ENCODE measurements at places on chromosomes 5 and 9.

DNA sequence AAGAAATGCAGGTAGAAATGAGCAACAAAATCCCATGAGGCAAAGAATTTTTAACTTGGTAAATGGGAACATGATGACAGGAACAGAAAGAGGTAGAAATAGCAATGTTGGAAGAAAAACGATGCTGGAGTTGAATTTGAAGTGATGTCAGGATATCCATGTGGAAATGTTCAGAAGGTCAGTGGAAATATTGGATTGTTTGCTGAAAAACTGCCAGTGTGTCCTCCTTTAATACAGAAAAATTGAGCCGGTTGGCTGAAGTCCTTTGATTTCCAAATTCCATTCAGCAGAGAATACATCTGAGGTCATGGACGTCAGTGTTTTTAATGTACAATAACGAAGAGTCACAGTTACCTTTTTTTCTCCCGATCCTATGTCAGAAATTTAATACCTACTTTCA is 110.0 kb upstream of the DMAC1 start:
- DNase-seq = no peak

DNA sequence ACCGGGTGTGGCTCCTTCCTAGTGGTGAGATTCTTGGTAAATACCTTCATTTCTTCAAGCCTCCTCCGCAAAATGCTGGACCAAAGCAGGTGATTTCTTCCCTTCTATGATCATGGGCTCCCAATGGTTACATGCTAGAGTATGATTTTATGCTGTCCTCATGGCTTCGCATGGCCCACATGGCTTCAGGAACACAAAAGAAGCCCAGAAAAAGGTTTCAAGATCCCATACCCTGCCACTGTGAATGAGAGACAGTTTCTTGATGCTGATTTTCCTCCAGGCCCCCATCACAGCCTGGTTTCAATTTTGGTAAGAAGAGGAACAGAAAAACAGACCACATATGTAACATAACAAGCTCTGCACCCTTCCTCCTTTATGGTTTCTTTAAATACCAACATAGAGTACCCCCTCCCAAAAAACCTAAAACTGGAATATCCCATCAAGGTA is 2.4 kb upstream of the RXFP3 start:
- DNase-seq = no peak

GRCh38 chr9:129077236-129077635 is 3.7 kb upstream of the DOLPP1 start:
- DNase-seq = no peak

DNA sequence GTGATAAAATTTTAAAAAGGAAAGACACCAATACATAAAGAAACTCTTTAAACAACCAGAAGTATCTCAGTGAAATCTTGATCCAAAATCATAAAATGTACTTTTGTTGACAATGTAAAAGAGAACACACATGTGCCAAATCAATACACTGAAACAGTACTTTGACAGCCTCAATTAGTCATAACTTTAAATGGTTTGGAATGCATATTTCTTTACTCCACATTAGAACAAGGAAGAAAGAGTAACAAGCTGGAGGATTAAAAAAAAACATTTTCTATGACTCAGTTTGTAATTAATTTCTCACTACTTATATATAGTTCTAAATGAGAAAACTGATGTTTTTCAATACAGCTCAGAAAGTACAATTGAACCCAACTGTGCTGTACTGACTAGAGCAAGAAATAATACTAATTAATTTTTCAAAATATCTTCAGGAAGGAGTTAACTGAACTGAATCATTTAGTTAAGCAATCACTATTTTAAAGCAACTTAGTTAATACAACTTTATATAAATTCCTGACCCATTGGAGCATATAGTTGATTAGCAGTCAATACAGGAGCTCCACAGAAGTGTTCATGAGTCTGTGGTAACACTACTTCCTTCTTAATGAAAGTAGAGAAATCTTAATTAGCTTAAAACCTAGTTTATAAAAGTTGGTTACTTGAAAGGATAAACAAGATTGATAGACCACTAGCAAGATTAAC is 101.0 kb downstream of the NR3C1 start:
- no peak for DNase-seq

DNA sequence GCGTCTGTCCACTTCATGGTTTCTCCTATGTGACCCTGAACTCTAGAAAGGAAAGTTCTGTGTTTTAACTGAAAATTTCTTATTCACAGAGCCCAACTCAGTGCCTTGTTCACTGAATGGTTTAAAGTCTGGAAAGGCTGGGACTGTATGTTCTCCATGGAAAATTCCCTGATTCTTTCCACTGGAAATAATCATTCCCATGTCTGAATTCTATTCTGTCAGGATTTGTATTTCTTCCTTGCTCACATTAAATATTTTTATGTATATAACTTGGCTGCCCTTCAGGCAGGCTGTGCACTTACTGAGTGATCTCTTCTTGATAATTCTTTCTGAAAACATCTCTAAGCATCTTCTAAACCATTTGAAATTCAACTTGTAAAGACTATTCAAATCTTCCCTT is 1126.9 kb upstream of the DMAC1 start:
- no peak for DNase-seq

DNA sequence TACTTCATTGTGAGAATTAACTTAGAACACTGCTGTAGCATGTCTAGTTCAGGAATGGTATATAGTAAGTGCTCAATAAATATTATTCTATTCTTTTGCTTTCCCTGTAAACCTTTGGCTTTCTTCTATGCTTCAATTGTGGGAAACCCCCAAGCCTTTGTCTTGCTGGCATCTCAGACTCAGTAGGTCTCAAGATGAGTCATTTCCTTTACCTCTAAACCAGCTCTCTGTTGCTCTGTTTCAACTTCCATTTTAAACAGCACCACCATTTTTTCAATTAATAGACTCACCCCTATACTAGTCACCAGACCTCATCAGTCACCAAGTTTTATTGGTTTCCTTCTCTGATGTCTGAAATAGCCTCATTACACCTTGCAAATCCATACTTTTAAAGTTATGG is 43.5 kb downstream of the DMAC1 start:
- DNase-seq = no peak

- no peak for DNase-seq
These were observed 38.7 kb upstream of the SH3PXD2B start for GRCh38 chr5:172493002-172493401.

DNA sequence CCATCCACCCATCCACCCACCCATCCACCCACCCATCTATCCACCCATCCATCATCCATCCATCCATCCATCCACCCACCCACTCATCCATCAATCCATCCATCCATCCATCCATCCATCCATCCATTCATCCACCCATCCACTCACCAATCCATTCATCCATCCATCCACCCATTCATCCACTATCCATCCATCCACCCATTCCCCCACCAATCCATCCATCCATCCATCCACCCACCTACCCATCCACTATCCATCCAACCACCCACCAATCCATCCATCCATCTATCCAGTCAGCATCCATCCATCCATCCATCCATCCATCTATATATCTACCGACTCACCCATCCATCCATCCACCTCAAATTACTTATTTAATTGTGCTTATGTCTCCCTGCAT is 36.9 kb upstream of the PHYKPL start:
- DNase-seq = no peak

- no peak for DNase-seq
These were observed 168.1 kb downstream of the KDM4C start for GRCh38 chr9:6925836-6926235.

GRCh38 chr5:15596936-15597335 is 97.0 kb downstream of the FBXL7 start:
- no peak for DNase-seq

- no peak for DNase-seq
These were observed 36.2 kb downstream of the SNX18 start for GRCh38 chr5:54553659-54554207.

GRCh38 chr5:16321284-16321683 is 141.7 kb upstream of the MARCHF11 start:
- no peak for DNase-seq

- no peak for DNase-seq
These were observed 169.5 kb upstream of the DMRT1 start for GRCh38 chr9:671997-672396.
